ENCODE measurements at places on chromosomes 6 and 20.

- no peak for DNase-seq
These were observed 22.7 kb downstream of the ZDHHC14 start for GRCh38 chr6:157403686-157404051.

GRCh38 chr20:13610184-13610583 lies 28.5 kb downstream of the TASP1 start:
- no peak for DNase-seq

DNA sequence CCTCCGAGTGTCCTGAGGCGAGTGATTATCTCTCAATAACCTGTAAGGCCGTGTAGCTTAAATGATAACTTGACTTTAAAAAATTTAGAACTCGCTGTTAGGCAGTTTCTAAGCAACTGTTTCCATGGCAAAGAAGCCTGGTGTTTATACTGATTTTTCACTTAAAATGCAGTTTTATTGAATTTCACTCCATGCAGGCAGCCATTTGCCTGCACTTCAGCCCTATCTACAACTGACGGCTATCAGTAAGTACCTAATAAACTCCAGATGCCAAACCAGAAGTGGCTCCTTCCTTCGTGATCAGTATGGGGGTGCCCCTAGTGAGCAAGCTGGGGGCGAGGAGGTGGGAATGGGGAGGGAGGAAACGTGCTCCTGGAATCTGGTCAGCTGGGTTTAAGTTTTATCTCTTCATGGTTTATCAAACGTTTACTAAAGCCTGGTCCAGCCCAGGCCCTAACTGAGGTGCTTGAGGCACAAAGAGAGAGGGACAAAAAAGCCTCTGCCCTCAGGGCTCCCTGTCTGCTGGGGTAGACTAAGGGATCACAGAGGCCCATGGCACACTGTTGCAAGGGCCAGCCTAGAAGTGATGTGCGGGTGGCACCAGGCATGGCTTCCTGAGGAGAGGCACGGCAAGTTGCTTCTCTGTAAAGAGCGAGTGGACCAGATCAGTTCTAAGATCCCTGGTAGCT lies 45.5 kb downstream of the TTI1 start:
- DNase-seq = no peak

- DNase-seq = no peak
These were observed 109.0 kb downstream of the TFAP2A start for GRCh38 chr6:10305790-10306415.

- DNase-seq = no peak
These were observed 29.3 kb upstream of the HFE start for GRCh38 chr6:26057899-26058298.

DNA sequence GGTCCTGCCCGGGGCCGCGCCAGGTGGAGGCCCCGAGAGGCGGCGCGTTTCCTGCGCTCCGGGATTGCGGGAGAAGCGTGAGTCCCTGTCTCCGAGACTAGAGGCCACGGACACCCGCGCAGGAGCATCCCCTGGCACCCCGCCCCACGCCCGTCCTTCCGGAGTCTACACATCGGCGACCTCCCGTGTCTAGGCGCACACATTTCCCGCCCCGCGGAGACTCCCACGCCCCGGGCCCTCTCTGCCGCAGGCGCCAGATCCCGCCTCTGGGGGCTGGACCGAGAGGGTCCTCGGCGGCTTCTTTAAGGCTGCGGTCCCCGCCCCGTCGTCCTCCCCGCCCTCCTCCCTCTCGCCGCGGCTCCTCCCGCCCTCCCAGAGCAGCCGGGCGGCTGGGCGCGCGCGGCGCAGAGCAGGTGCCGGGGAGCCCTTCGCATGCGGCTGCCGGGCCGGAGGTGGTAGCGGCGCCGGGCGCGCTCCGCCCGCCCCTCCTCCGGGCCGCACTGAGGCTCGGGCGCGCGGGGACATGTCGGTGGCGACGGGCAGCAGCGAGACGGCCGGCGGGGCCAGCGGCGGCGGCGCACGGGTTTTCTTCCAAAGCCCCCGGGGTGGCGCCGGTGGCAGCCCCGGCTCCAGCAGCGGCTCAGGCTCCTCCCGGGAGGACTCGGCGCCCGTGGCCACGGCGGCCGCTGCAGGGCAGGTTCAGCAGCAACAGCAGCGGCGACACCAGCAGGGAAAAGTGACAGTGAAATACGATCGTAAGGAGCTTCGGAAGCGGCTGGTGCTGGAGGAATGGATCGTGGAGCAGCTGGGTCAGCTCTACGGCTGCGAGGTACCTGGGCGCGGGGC lies at the start of gene PPP1R14C:
TSS of gene PPP1R14C (plus strand) at position 375 of the 846 bp plus-strand sequence. CDS start at position 524, 149 bp downstream.
- no peak for DNase-seq

DNA sequence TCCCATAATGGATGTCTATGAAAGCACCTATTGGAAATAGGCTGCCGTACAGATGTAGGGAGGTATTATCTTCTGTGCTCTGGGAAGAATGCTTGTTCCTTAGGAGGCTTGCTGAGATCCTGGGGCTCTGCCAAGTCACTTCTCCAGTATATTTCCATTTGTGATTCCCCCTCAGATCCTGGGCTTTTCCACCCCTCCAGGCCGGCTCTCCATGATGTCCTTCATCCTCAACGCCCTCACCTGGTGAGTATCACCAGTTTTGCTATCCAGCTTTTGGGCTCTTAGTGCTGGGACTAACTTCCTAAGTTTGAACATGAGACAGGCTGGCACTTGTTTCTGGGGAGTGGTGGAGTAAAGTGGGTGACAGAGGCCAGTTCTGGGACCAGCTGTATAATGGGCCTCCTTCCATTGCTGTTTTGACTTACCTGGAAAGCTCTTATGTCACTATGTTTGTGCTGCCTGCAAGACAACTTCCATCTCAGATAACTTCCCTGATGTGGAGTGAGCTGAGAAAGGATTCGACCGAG lies 2.6 kb downstream of the SYS1 start:
- no peak for DNase-seq

DNA sequence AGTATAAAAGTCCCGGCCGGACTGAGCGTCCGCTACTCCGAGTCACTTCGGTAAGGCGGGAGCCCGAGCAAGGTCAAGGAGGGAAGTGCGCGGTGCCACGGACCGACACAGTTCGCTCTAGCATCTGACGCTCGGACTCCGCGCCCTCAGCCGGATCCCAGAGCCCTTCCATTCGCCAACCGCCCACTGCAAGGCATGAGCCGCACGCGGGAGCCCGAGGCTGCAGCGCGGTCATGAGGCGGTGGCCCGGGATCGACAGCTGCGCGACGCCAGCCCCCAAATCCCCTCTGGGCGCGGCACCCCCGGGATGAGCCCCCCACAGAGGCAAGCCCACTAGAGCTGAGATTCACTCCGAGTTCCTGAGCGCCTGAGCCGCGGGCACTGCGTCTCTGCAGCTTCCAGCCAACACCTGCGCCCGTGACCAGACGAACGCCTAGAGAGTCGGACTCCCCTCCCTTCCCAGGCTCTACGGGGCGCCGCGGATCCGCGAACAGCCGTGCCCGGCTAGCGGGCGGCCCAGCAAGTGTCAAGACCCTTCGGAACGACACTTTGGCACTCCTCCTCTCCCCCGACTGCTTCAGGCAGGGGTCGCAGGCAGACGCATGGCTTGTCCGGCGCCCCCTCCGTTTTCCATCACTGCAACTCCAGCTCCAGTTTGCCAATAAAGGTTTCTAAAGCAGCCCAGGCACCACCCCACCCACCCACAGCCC lies 725 bp upstream of the ISM1 start:
- DNase-seq = no peak

GRCh38 chr6:124983383-124984083 lies 21.3 kb downstream of the RNF217 start:
- DNase-seq = no peak

- no peak for DNase-seq
These were observed 79.8 kb downstream of the GINS1 start for GRCh38 chr20:25487306-25487705.

GRCh38 chr6:41584668-41585205 lies 38.6 kb downstream of the FOXP4 start:
- no peak for DNase-seq

DNA sequence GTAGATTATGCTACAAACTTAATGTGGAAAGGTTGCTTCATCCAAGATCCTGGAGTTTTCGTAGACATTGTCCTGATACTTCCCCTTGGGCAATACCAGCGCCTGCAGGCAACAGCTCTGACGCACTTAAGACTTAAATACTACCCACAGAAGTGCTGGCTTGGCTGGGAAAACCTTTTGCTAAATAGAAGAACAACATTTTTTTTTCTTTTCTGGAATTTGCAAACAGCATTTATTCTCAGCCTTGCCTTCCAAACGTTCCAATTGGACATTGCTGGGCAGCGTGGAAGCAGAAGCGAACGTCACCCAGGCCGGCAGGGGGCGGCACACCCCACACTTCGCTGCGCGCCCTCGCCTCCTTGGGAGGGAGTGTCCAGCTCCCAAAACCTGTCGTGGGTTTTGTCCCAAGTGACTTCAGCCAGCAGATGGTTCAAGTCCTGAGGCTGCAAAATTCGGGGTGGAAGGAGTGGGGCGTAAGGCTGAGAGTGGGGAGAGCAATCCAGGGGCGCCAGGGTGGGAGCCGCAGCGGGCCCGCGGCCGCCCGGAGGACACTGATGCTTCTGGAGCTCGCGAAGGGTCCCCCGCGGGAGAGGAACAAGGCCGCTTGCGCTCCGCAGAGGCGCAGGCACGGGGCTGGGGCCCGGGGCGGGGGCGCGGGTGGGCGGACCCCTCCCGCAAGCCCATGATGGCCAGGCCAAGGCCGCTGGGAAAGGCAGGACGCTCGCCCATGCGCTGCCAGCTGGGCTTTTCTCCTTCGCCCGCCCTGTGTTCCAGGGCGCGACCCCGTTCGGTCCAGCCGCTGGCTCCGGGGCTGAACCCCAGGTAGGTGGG lies 60.8 kb upstream of the MAP3K4 start:
- no peak for DNase-seq

DNA sequence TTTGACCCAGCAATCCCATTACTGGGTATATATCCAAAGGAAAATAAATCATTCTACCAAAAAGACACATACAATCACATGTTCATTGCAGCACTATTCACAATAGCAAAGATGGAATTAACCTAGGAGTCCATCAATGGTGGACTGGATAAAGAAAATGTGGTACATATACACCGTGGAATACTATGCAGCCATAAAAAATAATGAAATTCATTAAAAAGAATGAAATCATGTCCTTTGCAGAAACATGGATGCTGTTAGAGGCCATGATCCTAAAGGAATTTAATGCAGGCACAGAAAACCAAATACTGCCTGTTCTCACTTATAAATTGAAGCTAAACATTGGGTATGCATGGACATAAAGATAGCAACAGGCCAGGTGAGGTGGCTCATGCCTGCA lies 61.9 kb upstream of the BMP6 start:
- no peak for DNase-seq

GRCh38 chr6:33599413-33599938 lies 19.4 kb upstream of the BAK1 start:
- no peak for DNase-seq

GRCh38 chr6:37131104-37131959 lies 38.6 kb upstream of the PIM1 start:
- DNase-seq = no peak

GRCh38 chr6:12271594-12271993 lies 18.6 kb upstream of the EDN1 start:
- DNase-seq = no peak

GRCh38 chr20:62685781-62686555 lies 22.7 kb upstream of the NTSR1 start:
- DNase-seq = peak; percentile 95

DNA sequence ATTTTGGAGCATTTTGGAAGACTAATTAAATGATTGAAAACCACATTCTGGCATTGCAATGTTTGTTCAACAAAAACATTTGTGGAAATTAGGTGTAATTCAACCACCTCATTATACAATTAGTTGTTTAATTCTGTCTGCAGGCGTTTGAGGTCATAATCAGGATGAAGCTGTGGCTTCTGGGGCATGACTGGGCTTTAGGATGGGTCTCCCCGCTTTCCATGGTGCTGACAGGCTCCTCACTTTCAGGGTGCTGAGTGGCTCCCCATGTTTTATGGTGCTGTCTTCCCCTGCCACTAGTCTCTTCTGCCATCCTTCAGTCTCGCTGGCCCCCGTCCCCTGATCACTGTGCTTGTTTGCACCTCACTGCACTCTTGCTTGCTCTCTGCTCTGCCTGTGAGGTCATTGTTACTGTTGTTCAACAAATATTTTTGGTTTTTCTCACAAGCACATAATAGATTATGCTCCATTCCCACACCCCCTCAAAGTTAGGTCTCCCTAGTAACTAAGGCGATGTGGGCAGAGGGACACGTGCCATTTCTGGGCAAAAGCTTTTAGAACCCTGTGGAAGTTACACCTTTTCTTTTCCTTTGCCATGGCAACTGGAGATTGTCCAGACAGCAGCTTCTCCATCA lies 25.4 kb upstream of the ZNF831 start:
- no peak for DNase-seq

DNA sequence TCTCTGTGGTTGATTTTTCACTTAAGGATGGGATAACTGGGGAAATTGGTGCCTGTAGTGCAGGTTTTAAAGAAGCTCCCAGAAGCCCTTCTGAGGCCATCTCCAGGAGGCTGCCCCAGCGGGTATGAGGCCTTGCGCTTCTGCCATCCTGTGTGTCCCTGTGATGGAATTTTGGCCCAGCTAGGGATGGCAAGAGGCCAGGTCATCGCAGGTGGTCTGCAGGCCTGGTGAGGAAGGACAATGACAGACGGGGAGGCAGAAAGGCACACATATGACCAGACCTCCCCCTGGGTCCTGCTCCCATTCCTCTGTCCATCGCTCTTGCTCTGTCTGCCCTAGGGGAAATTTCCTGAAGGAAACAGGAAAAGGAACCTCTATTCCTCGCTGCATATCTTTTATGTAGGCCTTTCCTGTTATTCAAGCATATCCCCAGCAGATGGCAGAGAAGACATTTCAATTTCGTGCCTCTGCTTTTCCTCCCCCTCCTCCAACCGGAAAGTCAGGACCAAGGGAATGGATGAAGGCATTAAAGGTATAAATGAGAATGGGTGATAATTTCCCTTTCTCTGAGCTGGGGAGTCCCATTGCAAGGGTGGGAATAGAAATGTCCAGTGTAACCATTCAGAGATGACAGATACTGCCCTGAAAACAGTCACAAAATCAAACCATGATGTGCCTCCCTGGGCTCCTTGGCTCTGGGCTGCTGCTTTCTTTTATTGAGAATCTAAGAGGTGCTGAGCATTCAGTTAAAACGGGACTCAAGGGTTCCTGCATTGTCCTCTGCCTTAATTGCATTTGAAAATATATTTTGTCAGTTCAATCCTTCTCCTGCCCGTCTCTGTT lies 17.6 kb upstream of the HLA-F start:
- no peak for DNase-seq

DNA sequence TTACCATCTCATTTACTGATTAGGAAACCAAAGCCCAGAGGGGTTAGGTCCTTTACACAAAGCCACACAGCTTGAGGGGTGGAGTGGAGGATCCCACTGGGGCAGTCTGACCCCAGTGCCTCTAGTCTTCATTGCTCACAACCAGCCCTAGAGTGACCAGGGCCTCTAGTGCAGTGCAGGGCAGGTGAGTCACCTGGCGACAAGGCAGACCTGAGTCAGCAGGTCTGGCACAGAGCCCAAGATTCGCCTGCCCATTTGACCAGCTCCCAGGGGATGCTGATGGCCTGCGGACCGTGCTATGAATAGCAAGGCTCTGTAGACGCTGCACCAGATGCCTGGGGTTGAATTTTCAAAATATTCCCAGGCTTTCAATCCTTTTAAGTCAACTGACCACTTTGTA lies 29.9 kb downstream of the CDH26 start:
- no peak for DNase-seq

GRCh38 chr6:159977255-159977903 lies 8.5 kb downstream of the IGF2R start:
- no peak for DNase-seq

Data from NCI-H187 treated with DMSO at 0.1 percent for 48 hours (cell line).